ENCODE measurements at places on chromosomes 13 and 19. TPM values are rescaled to one million over a fixed set of nuclear protein-coding genes. Genes with fewer than 3 reads are reported as not detected.

- no peaks in the 10 kb centered on the region for H3K27me3 ChIP-seq
- H3K4me1 ChIP-seq, result peaks cover 12% of the 10 kb centered on the region
- no peak overlapping the region for H3K27ac ChIP-seq
- DNase-seq, result no peak
- H3K4me3 ChIP-seq, result no peak overlapping the region
Observed at GRCh38 chr13:27607125-27607524, 13.2 kb downstream of the LNX2 start.

DNA sequence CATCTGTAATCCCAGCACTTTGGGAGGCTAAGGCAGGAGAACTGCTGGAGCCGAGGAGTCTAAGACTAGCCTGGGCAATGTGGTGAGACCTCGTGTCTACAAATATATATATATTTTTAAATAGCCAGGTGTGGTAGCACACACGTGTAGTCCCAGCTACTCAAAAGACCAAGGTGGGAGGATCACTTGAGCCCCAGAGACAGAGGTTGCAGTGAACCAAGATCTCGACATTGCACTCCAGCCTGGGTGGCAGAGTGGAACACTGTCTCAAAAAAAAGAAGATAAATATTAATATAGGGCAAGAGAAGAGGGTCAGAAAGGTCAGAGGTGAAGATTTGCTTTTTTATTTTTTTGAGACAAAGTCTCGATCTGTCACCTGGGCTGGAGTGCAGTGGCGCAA is 5.5 kb upstream of the MRPL4 start:
- DNase-seq, result no peak
- no peaks in the 10 kb centered on the region for H3K27me3 ChIP-seq
- H3K4me3 ChIP-seq, result no peak overlapping the region
- H3K36me3 ChIP-seq, result no peaks in the 10 kb centered on the region
- H3K27ac ChIP-seq, result no peak overlapping the region

DNA sequence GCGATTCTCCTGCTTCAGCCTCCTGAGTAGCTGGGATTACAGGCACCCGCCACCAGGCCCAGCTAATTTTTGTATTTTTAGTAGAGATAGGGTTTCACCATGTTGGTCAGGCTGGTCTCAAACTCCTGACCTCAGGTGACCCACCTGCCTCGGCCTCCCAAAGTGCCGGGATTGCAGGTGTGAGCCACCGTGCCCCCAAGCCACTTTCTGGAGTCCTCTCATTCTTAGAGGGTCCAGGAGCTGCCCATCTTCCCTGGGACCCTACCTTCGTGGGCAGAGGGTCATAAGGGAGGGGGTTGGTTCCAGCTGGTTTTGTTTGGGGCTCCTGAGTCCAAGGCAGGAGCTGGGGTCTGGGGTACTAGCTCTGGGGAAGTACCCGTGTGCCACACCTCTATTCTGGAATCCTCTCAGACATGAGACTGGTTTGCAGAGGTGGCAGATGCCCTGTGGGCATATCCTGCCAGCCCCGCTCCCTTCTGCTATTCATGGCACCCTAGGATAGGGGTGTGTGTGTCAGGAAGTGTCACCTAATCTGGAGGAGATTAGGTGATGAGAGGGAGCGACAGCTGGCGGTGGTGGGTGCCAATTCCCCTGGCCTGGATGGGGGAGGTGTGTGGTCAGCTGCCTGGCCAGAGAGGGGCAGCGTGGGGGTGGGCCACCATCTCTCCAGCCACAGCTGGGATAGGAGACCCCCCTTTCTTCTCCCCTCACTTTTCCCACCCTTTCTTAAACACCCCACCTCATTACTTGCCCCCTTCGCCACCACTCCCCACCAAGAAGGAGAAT is 2.1 kb downstream of the PRMT1 start:
- peaks cover 39% of the 10 kb centered on the region for H3K36me3 ChIP-seq
- H3K27ac ChIP-seq, result peak overlapping the region; percentile 50
- H3K27me3 ChIP-seq, result no peaks in the 10 kb centered on the region

GRCh38 chr13:39020853-39021462 is 16.9 kb downstream of the PROSER1 start:
- DNase-seq, result no peak
- peaks cover 66% of the 10 kb centered on the region for H3K36me3 ChIP-seq
- no peak overlapping the region for H3K4me3 ChIP-seq
- H3K4me1 ChIP-seq, result no peaks in the 10 kb centered on the region

DNA sequence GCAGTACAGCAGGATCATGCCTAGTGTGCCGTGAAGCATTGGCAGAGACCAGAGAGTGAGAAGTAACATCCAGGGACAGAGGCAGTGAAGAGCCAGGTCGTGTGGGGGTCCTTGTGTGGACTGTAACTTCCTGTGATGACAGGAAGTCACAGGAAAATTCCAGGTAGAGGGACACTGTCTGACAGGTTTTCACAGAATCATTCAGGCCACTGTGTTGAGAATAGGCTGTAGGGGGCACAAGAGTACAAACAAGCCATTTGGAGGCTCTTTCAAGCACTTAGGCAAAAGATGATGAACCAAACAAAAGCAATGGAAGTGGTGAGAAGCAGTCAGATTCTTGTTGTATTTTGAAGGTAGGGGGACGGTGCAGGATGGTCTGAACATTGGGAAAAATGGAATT is 46.4 kb downstream of the N4BP2L1 start:
- no peaks in the 10 kb centered on the region for H3K4me1 ChIP-seq
- no peak for DNase-seq

- no peak overlapping the region for H3K4me3 ChIP-seq
- H3K4me1 ChIP-seq, result no peaks in the 10 kb centered on the region
- H3K27me3 ChIP-seq, result no peaks in the 10 kb centered on the region
- DNase-seq, result no peak
Observed at GRCh38 chr13:40152145-40152544, 496.7 kb downstream of the COG6 start.

GRCh38 chr19:44712864-44713515 is 14.0 kb downstream of the CEACAM16 start:
- no peak overlapping the region for H3K27ac ChIP-seq
- no peaks in the 10 kb centered on the region for H3K27me3 ChIP-seq
- no peak for DNase-seq
- no peak overlapping the region for H3K4me3 ChIP-seq
- no peaks in the 10 kb centered on the region for H3K36me3 ChIP-seq
- no peaks in the 10 kb centered on the region for H3K4me1 ChIP-seq

GRCh38 chr13:96130818-96131340 is 41.0 kb downstream of the HS6ST3 start:
- no peaks in the 10 kb centered on the region for H3K27me3 ChIP-seq
- DNase-seq, result no peak
- H3K36me3 ChIP-seq, result no peaks in the 10 kb centered on the region
- H3K4me1 ChIP-seq, result no peaks in the 10 kb centered on the region

- DNase-seq, result no peak
- H3K4me3 ChIP-seq, result no peak overlapping the region
- H3K36me3 ChIP-seq, result no peaks in the 10 kb centered on the region
- no peak overlapping the region for H3K27ac ChIP-seq
Observed at GRCh38 chr13:95002126-95002525, 289.8 kb upstream of the SOX21 start.

DNA sequence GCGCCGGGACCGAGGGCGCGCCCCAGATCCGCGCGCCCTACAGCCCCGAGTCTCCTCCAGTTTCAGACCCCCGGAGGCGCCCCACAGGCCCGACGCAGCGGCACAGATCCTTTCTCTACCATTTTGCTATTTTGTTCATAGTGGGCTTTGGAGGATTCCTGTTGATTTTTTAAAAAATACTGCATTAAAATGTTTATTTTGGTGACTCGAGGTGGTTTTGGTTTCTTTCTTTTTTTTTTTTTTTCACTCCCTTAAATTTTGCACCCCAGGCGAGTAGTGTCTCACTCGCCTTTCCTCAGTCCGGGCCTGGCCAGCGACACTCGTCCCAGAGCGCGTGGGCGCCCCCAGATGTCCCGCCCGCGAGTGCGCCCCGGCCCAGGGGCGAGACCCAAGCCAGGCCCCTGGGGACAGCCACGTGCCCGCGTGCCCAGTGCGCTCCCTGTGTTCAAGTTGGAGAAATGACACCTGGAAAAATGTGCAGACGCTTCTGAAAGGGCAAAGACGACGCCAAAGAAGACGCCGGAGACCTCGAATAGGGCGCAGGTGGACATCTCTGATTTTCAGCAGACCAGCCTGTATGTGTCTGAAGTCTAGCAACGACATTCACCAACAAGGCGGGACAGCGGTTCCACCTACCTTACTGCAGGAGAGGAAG is 471 bp upstream of the INSR start:
- H3K4me3 ChIP-seq, result peak overlapping the region; percentile 99
- H3K36me3 ChIP-seq, result no peaks in the 10 kb centered on the region
- H3K4me1 ChIP-seq, result 0 out of 2 replicates have a peak, but pooled peaks cover 3% of the 10 kb centered on the region
- H3K27me3 ChIP-seq, result no peaks in the 10 kb centered on the region
- peak overlapping the region; percentile 33 for H3K27ac ChIP-seq
- peak; percentile 65 for DNase-seq

DNA sequence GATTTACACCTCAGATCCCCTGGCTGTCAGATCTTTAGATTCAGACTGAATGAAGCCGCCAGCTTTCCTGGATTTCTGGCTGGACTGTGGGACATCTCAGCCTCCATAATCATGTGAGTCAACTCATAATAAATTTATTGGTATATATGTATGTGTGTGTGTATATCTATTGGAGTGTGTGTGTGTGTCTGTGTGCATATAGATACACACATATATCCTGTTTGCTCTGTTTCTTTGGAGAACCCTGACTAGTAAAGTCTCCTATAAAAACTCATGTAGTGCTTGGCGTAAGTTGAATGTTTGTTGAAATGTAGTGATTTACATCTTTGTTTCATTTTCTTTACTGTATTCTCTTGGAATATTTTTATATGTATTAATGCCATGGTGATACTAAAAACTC is 499.5 kb upstream of the KLF12 start:
- DNase-seq, result no peak
- no peaks in the 10 kb centered on the region for H3K27me3 ChIP-seq
- H3K4me3 ChIP-seq, result no peak overlapping the region
- H3K27ac ChIP-seq, result no peak overlapping the region
- no peaks in the 10 kb centered on the region for H3K36me3 ChIP-seq
- H3K4me1 ChIP-seq, result no peaks in the 10 kb centered on the region

DNA sequence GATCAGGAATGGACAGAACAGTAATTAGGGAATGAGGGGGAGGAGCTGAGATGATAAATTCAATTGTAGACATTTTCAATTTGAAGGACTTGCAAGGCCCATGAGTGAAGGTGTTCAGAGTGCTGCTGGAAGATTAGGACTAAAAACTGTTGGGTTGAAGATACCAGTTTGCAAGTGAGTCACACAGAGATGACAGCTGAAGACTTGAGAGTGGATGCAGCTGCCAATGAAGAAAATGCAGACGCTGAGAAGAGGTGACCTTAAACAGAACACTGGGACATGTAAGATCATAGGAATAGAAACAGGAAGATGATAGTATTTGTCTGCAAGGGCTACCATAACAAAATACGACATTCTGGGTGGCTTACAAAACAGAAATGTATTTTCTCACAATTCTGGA is 1716.5 kb upstream of the SLC10A2 start:
- no peaks in the 10 kb centered on the region for H3K36me3 ChIP-seq
- H3K27me3 ChIP-seq, result no peaks in the 10 kb centered on the region
- peak; percentile 34 for DNase-seq
- peaks cover 23% of the 10 kb centered on the region for H3K4me1 ChIP-seq
- no peak overlapping the region for H3K4me3 ChIP-seq
- H3K27ac ChIP-seq, result no peak overlapping the region

GRCh38 chr19:17296976-17297375 is 6.2 kb downstream of the ABHD8 start:
- no peak overlapping the region for H3K27ac ChIP-seq
- no peaks in the 10 kb centered on the region for H3K27me3 ChIP-seq
- no peak overlapping the region for H3K4me3 ChIP-seq
- DNase-seq, result no peak

DNA sequence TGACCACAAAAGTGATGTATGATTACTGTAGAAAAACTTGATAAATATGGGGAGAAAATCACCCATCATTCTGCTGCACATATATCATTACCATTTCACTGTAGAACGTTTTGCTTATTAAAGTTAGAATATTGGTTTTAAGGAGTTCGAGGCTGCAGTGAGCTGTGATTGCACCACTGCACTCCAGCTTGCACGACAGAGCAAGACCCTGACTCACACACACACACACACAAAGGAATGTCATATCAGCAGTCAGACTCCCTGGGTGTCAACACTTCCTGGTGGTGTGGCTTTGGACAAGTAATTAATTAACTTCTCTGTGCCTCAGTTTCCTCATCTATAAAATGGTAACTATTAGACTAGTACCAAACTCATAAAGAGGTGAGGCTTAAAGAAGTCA is 11.3 kb upstream of the PNMA8A start:
- no peak overlapping the region for H3K4me3 ChIP-seq
- H3K27ac ChIP-seq, result no peak overlapping the region
- H3K27me3 ChIP-seq, result no peaks in the 10 kb centered on the region

DNA sequence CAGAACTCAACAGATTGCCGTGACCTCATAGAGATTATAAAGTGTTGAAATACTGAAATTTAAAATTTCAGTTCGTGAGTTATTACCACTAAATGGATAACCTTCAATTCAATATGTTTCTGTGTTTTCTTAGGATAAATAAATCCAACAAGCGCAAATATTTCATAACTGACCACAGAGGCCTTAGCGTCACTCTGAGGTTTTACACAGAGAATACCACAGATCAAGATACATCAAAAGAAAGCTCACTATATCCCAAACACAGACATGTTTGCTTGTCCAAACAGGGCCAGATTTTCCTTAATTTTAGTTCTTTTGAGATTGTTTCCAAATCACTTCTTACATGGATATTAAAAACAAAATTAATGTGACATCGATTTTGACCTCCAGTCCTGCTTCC is 235.8 kb downstream of the EFNB2 start:
- no peaks in the 10 kb centered on the region for H3K36me3 ChIP-seq
- no peak for DNase-seq
- H3K27me3 ChIP-seq, result no peaks in the 10 kb centered on the region
- H3K27ac ChIP-seq, result no peak overlapping the region
- H3K4me1 ChIP-seq, result no peaks in the 10 kb centered on the region
- no peak overlapping the region for H3K4me3 ChIP-seq

GRCh38 chr19:5074830-5075394 is 106.0 kb downstream of the KDM4B start:
- no peaks in the 10 kb centered on the region for H3K36me3 ChIP-seq
- no peaks in the 10 kb centered on the region for H3K27me3 ChIP-seq
- no peak overlapping the region for H3K27ac ChIP-seq
- H3K4me3 ChIP-seq, result no peak overlapping the region
- DNase-seq, result no peak

COMMD6 gene
- total RNA-seq, result 131 TPM

CDX2 gene
- not detected for total RNA-seq

C19orf47 gene
- total RNA-seq, result 33.7 TPM

PRSS57 gene
- total RNA-seq, result not detected

CCL25 gene
- total RNA-seq, result not detected

PTGIR gene
- total RNA-seq, result not detected

BICRA gene
- 3.9 TPM for total RNA-seq

NLRP9 gene
- not detected for total RNA-seq

MBD3L2 gene
- total RNA-seq, result not detected
